Activated CD4-positive, alpha-beta T cell treated with anti-CD3 and anti-CD28 coated beads, Interleukin-2, Interleukin-6, amounts not matched to agents 100 ng/mL and 50 ng/mL, durations not matched to agents 16 hours and 8 hours (primary cell): ENCODE measurements at places on chromosomes 3 and 15.

DNA sequence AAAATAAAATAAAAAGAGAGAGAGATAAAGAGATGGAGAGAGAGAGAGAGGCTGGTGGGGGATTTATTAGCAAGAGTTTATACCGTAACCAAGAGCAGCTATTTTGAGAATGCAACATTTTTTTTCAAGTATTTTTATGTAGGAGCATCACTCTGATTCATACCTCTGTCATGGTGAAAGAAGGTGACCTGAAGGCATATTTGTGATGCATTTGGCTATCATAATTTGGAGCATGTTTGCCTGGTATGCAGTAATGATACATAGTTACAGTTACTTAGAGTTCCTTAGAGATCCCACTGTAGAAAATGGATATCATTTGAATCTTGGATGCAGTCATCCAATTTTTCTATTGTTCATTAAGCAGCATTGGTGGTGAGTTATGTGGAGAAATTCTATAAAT lies 1472.4 kb downstream of the SI start:
- DNase-seq, result no peak

DNA sequence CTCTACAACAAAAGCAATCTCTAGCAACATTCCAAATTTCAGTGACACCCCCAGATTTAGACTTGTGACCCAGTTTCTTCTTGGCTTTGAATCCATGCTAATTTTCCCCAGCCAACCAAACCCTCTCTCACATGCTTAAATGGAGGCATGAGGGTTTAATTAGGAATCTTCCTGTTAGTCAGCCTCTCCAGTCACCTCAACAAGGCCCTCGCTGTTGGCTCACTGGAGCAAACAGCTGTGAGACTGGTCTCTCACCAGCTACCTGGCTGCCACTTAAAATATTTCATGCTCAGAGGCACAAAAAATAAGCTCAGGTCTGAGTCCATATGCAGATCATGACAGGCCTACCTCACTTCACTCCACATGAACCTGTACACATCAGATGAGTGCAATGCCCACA lies 630.4 kb upstream of the ADAMTS9 start:
- no peak for DNase-seq

DNA sequence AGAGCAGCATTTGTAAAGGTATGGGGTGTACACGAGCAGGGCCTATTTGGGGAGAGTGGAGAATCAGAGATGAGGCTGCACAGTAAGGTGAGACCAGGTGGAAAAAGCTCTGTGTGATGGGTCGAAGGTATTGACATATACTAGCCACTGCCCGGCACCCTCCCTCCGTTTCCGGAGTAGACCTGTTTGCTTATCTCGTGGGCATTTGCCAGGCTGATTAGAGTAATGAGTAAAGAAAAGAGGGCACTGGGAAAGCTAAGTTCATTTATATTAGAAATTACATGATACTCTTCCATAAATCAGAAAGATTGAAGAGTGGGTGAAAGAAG lies 46.2 kb upstream of the ATG7 start:
- no peak for DNase-seq

GRCh38 chr3:56810577-56811545 lies 9.1 kb upstream of the ARHGEF3 start:
- no peak for DNase-seq

- DNase-seq, result no peak
Observed at GRCh38 chr15:67019884-67020520, 45.4 kb upstream of the SMAD3 start.

DNA sequence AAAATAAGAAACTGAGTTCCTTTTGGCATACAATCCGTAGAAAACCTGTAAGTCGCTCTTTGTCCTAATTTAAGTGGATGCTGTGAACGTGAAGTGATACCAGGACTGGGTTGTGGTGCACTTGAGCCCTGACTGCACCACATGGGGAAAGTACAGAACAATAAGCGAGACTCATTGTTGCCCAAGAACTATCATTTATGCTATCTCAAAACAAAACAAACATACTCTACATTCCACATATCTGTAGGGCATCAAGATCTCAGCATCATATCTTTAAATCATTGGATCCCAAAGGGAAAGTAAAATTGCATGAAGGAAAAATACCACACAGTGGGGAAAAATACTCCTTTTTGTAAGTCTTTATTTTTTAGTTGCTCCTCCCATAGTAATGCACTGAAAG lies 580.3 kb downstream of the MECOM start:
- no peak for DNase-seq

- DNase-seq, result no peak
Observed at GRCh38 chr3:17092583-17092933, 207.8 kb downstream of the PLCL2 start.

- no peak for DNase-seq
Observed at GRCh38 chr3:163852233-163852632, 1226.1 kb downstream of the SI start.

- DNase-seq, result no peak
Observed at GRCh38 chr15:72005483-72005882, 112.5 kb downstream of the MYO9A start.

- DNase-seq, result no peak
Observed at GRCh38 chr3:123414973-123415775, 33.7 kb downstream of the ADCY5 start.

GRCh38 chr15:29056839-29057450 lies 171.2 kb downstream of the APBA2 start:
- no peak for DNase-seq

DNA sequence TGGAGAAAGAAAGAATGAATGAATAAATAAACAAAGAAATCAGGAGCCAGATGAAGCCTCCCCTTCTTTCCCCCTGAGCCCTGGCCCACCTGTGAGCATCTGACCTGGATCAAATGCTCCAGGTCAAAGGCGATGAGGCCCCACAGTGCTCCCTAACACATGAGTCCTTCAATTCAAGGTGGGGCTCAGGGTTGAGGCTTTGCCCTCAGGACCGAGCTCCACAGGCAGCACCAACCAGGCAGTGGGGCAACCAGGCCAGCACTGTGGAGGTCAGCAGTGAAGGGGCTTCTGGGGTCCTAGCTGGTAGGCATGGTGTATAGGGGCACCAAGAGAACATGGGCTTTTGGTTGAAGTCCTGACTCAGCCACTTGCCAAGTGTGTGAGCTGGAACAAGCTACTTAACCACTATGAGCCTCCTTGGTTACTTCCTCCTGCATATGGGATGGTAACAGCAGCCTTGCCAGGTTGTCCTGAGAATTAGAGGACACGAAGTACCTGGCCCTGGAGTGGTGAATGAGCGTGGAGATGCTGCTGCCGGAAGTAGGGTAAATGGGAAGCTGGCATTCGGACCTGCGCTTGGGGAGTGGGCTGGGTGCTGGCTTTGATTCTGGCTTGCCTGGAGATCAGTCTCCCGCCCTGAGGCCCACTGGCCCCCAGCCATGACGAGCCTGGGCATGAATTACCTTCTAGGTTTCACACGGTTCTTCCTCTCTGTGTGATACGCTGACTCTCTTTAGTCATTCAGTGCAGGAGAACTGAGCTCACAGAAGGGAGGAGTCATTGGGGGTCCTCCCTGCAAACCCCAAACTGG lies 10.0 kb upstream of the PAQR5 start:
- DNase-seq, result no peak

GRCh38 chr3:27584874-27585273 lies 100.7 kb upstream of the SLC4A7 start:
- DNase-seq, result no peak

GRCh38 chr15:82995938-82996337 lies 9.9 kb downstream of the RAMAC start:
- no peak for DNase-seq

GRCh38 chr3:34851137-34851536 lies 788.2 kb upstream of the ARPP21 start:
- no peak for DNase-seq

DNA sequence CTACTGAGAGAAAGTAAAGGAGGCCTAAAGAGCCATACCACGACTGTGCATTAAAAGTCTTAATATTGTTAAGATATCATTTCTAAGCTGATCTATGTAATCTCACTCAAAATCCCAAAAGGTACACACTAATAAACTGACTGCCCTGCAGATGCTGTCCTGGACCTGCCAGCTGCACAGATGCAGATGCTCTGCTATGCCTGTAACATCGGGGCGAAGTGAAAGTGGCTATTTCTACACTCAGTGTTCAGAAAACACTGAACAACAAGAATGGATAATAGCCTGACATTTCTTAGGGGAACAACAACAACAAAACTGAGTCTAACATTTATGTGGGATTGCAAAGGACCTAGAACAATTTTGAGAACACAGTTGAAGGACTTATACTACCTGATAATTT lies 31.9 kb downstream of the RAD18 start:
- no peak for DNase-seq

DNA sequence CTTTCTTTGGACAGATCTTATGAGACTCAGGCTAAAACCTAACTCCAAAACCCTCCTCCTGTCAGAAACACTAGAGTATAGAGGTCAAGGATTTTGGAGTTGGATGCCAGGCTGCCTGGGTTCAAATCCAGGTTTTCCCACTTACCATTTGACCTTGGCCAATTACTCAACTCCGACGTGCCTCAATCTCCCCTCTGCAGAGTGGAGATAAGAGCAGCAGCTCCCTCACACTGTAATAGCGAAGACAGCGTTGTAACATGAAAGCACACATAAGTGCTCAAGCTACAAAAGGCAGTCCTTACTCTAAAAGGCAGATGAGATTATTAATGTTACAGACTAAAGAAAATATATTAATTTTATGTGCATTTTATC lies 90.1 kb downstream of the IGF2BP2 start:
- DNase-seq, result no peak

- no peak for DNase-seq
Observed at GRCh38 chr3:197858598-197858997, 67.5 kb downstream of the LRCH3 start.

DNA sequence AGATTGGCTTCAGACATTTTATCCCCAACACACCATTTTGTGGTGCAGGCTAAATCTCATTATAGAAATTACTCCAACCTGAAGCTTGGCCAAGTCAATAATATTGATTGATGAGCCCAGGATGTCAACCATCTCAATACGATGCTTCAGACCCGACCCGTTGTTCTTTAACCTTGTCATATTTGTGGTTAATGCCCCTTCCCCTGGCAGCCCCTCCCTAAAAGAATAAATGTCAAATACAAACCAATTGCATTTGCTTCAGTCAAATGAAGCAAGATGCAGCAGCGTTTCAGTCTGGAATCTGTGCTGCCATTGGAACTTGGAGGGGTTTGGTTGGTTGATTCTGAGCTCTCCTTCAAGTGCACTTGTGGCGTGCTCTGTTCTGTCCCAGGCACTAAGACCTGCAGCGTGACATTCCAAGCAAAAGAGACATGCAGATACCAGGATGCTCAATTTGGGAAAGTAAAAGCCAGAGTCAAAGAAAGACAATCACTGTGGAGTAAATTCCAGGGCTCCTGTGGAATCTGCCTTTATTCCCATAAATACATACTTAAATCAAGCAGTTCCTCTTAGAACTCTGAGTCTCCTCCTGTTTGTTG lies 23.8 kb upstream of the PSMD6 start:
- no peak for DNase-seq

DNA sequence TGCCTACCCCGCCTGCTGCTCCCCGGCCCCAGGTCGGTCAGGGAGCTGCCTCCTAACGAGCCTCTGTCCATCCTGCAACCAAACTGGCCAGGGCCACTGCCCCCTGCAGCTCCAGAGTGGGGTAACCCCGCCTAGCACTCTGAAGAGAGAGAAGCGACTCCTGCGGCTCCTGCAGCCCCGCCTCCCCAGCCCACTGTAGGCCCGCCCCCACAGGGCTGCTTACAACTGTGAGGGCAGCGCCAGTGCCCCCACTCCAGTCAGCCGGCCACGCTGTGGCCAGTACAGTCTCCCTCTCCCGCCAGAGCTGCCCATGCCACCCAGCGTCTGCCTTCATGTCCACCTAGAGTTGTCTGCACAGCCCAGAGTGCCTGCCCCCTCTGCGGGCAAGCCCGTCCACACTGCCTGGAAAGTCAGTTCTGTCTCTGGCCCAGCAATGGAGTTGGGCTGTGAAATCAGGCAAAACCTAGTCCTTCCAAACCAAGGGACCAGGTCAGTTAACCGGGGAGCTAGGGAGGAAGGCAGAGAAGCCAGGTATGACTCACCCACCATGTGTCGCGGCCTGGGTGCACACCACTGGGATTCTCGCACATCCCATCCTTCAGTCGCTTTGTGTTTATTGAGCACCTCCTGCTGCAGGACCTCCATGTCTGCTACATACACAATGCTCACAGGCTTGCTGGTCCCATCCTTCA lies 2.4 kb downstream of the UCN2 start:
- DNase-seq, result peak; percentile 16

DNA sequence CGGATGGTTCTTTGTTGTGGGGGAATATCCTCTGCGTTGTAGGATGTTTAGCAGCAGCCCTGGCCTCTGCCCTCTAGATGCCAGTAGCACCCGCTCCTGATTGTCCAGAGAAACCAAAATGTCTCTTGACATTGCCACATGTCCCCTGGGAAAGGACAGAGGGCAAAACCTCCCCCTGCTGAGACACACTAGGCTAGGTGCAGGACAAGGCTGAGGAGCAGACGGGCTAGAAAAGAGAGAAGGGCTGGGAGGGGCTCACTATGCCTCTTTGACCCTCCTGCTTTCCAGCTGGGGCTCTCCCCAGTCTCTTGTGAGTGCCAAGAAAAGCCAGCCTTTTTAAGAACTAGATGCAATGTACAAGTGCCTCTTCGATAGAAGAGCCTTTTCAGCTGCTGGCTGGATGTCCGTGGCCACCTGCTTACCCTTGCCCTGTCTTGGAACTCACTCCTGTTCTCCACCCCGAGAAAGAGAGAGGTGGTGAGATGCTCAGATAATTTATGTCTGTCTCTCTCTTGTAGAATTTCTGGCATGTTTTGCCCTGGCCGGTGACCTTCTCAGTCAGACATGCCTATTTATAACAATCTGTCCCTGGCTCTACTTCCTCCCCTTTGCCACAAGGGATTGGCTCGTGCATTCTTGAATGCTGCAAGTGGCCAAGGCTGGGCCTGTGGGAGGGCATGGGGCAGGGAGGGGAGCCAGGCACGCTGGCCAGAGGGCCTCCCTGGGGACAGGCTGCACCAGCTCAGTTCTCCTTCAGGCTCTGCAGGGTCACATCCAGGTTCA lies 142.6 kb downstream of the RPLP1 start:
- DNase-seq, result no peak

DNA sequence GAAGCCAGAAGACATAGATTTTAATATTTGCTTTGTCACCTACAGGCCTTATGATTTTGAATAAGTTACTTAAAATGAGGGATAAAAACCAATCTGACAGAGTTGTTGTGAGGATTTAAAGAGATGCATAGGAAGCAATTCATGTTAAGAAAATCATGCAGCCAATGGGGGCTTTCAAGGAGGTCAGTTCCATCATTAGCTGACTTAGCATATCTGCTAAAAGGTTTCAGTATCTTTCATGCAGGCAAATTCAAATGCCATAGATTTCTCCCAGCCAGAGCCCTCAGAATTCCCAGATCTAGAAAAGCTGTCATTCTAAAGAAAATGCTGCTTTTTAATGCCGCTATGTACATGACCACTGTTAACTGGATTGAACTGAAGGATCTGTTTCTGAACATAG lies 176.1 kb downstream of the GOLIM4 start:
- no peak for DNase-seq

DNA sequence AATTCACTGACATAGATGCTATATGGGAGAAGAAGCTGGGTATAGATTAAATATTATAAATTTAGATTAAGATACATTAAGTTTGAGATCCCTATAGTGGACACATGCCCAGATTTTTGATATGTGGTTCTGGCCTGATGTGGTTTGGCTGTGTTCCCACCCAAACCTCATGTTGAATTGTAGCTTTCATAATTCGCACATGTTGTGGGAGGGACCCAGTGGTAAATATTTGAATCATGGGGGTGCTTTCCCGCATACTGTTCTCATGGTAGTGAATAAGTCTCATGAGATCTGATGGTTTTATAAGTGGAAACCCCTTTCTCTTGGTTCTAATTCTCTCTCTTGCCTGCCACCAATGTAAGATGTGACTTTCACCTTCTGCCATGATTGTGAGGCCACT lies 189.4 kb upstream of the CD96 start:
- no peak for DNase-seq
